ENCODE measurements at places on chromosomes 3 and 15.
A peak's percentile ranks its signal among the peaks of the same experiment; 100 is the strongest.

DNA sequence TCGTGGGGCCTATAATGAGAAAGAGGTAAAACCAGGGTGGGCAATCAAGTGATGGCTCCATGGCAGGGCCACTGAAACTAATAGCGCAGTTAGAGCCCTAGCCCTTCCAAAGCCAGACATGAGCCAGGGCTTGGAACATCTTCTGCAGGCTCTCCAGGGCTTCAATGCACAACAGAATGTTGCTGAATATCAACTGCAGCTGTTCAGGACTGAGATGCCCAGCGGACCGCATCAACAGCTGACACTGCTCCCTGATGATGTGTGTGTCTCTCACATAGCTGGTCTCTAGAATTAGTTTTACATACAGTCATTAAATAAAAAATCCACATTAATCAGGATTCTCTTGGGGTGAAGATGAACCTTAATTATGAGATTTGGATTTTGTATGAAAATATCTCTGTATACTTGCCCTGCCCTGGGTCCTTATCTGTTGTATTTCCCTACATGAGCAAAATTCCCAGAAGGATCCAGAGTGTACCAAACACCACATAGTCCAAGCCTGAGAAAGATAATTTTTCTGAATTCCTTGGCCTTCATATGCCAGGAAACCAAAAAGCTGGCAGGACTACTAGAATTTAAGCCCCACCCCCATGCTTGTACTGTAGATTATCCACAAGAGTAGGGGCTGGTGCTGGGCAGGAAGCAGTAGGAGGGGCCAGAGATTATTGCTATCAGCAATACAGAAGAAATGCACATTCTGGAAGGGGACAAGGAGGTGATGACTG lies 7.7 kb upstream of the GOLGB1 start:
- no peak for DNase-seq

- peak; percentile 95 for DNase-seq
Measured at GRCh38 chr15:68699124-68699880, 120.5 kb downstream of the CORO2B start.

DNA sequence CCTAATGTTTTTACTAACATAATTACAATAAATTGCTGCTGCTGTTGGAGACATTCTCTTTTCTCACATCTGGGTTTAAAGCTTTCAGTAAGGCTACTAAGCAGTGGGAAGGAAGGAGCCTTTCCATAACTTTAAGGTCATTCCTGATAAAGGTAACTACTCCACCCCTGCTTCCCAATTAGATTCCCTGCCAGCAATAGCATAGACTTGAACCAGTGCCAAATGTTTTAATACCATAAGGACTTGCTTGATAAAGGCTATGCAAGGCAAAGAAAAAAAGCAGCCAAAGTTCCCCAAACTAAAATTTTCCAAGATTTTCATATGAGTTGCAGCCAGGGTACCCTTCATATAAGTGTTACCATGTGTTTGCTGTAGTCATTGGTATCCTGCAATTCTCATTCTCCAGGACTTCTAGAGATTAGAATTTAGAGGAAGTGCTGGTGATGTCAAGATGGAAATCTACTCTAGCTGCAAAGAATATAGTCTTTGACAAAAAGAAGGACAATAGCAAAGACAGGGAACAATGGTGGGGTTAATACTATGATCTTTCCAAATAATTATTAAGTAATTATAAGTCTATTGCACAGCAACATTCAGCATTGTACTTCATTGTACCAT lies 106.1 kb downstream of the FILIP1L start:
- DNase-seq: no peak

DNA sequence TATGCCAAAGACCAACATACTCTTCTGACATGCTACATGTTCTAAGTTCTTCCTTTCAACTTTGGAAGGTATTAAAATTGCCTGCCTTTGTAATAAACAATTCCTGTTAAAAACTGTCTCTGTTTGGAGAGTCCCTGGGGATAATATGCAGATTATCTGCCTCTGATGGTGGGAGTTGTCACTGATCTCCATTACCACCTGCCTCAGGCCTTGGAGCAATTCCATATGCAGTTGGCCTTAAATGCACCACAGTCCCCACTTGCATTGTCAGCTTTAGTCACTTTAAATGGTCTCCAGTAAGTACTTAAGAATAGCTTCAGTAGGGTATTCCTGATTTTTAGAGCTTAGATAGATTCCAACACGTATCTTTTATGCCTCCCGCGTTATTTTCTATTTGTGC lies 121.1 kb upstream of the GOLIM4 start:
- no peak for DNase-seq

DNA sequence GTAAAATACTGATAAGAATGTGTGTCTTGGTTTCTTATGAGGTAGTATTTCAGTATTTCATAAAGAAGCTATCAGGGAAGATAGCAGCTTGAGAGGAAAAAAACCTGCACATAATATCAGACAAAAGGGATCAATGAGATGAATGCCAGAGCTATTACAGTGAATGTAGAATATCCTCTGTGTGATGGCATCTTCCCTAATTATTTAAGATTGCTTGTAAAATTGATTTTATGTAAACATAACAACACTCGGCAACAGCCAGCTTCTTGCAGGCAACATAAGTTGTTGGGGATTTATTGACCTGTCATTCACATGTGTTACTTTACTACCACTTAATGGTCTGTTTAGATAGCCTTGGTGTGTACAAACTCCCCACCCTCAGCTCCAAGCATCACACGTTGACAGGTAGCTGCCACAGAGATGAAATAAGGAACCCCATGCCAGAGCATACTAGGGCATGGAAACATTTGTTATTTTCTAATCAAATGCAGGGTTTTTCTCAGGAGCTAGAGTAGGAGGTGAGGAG lies 49.2 kb upstream of the RARB start:
- no peak for DNase-seq

DNA sequence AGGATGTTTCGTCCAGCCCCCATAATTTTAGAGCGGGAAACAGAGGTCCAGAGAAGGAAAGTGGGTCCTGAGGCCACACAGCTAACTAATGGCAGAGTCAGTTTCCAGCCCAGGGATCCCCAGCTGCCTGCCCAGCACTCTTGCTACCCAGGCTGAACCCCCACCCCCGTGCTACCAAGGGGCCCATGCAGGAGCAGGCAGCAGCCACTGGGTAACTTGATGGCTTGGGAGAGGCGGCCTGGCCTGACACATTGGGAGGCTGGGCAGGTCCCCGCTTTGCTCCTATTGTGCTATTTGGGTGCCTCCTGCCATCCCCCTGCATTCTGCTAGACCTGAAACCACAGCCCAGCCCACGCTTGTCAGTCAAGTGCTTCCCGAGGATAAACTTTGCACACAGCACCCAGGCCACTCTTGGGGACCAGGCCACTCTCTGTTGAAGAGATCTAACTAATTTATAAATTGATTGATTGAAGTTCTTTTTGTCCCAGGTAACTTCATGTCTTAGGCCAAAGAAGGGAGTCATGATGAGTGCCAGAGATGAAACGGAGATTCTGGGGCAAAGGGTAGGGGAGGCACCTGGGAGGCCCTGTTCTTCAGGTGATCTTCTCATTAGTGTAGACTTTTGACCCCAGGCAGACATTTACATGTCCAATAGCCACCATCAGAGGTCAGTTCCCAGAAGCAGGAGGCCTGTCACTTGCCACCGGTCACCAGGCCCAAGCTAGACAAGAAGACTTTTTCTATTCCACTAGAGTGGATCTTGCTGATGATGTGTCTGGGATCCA lies 7.0 kb downstream of the PAK6 start:
- no peak for DNase-seq

Measured in D721Med (cell line).